ENCODE measurements at places on chromosomes 12 and 14.

- peak; percentile 77 for DNase-seq
These were observed 15.2 kb upstream of the CLIP1 start for GRCh38 chr12:122437656-122438121.

GRCh38 chr14:22118899-22119477 is 445.4 kb upstream of the OR4E1 start:
- no peak for DNase-seq

DNA sequence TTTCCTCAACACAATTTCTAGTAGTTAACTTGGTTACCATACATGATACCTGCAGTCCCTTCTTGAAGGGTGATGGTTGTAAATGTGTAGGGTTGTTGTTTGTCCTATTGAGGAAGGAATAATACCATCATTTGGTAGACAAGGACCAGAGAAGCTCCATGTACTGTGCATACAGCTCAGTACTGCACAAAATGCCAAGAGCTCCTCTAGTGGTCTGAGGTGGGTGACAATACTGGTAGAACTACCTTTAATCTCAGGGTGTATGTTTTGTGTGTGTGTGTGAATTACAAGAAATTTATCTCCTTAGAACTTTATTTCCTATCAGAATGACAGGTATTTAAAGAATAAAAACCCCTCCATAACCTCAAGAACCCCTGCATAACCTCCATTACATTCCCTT is 575.3 kb downstream of the TMTC2 start:
- no peak for DNase-seq

GRCh38 chr12:22625762-22626294 is 857 bp downstream of the ETNK1 start:
- peak; percentile 33 for DNase-seq

All from astrocyte (in vitro differentiated cells and primary cell).